ENCODE measurements at places on chromosomes 6 and 20.

DNA sequence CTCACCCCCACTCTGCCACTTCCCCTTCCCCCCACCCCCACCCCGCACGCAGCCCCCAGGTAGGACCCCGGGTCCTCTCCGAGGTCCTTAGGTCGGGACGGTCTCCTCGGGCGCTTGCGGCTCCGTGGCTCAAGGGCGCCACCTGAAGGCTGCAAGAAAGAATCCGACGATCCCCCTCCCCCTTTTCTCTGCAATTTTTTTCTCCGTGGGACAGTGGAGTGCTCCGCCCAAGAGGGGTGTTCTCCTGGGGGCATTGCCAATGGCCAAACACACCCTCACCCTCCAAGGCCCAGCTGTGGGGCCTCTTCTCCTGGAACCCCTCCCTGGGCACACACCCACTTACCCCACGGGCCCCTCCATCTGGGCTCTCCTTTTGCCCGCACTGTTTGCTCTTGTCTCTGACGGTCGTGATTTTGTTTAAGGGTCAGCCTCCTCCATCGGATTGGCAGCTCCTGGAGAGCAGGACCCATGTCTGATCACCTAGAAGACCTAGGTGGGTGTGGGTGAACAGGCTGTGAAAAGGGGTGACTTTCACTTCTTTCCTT is 1.1 kb upstream of the TMEM74B start:
- peak; percentile 75 for DNase-seq

DNA sequence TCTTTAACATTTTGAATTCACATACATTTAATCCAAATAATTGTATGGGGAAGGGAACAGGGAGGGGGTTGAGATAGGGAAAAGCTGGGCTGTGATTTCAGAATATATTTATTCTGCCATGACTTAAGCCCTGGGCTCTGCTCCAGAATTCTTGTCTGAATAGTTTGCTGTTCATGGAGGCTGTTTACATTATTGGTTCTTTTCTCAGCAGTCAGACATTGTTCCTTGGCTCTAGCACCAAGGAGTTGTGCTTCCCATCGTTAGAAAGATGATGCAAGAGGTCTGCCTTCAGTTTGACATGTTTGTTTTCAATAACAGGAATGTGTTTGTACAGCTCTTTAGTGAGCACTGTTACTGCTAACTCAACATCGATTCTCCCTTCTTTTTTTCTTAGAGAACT is 198.8 kb upstream of the CDYL start:
- no peak for DNase-seq

- no peak for DNase-seq
These were observed 203.0 kb upstream of the TBX18 start for GRCh38 chr6:84967389-84967788.

DNA sequence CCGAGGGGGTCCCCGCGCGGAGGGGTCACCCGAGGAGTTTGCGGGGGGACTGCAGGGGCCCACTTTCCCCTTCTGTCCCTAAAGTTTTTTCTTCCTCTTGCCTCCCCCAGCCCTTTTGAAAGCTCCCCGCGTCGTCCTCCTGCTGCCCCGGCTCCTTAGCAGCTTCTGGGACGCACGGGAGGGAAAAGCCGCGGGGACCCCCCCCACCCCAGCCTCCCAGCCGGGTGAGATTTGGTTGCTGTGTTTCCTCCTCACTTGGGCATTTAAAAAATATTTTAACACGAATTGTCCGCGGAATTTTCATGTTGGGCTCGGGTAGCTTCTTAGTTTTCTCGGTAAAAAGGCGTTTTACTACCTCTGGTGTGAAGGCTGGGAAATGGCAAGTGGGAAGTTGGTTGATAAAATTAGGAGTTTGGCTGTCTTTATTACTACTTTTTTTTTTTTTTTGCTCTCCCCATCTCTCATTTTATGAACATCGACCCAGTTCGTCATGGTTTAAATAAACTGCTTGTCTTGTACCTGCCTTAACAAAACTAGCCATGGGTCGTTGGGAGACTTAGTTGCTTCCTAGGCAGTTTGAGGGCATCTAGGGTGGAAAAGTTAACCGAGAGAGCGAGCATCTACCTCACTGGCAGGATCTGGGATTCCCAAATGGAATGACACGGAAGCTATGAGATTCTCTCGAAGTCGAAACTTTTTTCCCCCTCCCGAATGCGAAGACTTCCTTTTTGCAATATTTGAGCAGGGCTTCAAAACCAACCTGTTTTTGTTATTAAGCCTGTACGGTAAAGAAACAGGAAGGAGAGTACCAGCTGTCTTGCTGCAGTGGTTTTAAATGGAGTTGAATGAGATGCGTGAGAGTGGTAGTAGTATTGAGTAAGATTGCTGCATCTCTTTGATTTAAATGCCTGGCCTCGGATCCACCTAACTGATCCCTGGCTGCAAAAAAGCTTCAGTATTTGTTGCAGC is 868 bp downstream of the NCOA3 start:
- DNase-seq: peak; percentile 35

- no peak for DNase-seq
These were observed 114.1 kb downstream of the CD83 start for GRCh38 chr6:14231501-14232280.

- no peak for DNase-seq
These were observed 61.1 kb upstream of the SCAF8 start for GRCh38 chr6:154672086-154672485.

GRCh38 chr6:101486726-101487125 is 93.2 kb downstream of the GRIK2 start:
- no peak for DNase-seq

- peak; percentile 24 for DNase-seq
These were observed 31.1 kb downstream of the PLG start for GRCh38 chr6:160733050-160733646.

DNA sequence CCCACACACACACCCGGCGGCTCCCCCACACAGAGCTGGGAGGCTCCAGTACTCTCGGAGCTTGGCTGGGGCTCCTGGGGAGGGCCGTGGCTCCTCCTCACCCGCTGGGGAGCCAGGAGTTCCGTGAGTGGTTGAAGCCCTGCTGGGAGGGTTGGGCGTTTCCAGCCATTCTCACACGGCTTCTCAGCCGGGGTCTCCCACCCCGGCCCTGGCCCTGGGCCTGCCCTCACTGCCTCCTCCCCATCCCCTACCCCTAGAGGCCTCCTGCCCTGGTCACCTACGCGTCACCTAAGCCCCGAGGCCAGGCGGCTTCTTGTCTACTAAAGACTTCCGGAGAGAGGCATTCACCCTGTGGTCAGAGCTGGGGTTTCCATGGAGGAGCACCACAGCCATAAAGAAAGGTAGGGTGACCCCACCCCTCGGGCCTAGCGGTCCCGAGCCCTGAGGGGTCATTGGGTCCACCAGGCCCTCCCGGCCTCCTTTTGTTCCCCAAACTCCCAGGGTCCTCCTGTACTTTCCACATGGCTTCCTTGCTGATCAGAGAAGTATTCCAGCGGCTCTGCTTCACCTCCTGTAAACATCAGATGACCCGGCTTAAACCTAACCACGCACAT is 99.3 kb downstream of the TTLL2 start:
- no peak for DNase-seq

GRCh38 chr6:26336355-26337198 is 28.4 kb upstream of the BTN3A2 start:
- DNase-seq: no peak

GRCh38 chr6:111487661-111488060 is 4.6 kb upstream of the REV3L start:
- DNase-seq: no peak

- no peak for DNase-seq
These were observed 360.7 kb downstream of the NKAIN2 start for GRCh38 chr6:124164343-124164742.

GRCh38 chr6:38907264-38907663 is 141.3 kb upstream of the GLP1R start:
- no peak for DNase-seq

DNA sequence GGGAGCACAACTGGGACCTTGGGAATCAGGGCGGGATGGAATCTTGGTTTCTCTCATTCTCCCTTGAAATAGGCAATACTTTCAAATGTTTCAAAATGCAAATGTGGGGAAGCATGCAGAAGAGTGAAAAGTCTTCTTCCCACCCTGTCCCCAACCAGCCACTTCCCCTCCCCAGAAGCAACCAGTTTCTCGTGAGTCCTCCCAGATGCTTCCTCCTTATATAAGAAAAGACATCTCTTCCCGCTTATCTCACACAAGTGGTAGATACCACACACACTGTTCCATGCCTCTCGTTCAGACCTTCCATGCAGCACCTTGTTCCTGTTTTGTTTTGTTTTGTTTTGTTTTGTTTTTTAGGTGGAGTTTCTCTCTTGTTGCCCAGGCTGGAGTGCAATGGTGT is 25.1 kb downstream of the HCK start:
- DNase-seq: no peak

DNA sequence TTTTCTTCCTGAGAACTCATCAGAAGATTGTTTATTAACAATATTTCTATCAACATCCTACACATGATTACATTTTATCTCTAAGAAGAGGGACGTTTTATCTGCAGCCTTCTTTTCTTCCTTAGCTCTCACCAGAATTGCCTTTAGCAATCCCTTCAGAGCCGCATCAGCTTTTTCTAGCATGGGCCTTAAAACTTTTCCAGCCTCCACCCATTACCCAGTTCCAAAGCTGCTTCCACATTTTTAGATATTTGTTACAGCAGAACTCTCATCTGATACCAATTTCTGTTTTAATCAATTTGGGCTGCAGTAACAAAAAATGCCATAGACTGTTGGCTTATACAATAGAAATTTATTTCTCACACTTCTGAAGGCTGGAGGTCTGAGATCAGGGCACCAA is 281.5 kb downstream of the THBS2 start:
- DNase-seq: no peak

DNA sequence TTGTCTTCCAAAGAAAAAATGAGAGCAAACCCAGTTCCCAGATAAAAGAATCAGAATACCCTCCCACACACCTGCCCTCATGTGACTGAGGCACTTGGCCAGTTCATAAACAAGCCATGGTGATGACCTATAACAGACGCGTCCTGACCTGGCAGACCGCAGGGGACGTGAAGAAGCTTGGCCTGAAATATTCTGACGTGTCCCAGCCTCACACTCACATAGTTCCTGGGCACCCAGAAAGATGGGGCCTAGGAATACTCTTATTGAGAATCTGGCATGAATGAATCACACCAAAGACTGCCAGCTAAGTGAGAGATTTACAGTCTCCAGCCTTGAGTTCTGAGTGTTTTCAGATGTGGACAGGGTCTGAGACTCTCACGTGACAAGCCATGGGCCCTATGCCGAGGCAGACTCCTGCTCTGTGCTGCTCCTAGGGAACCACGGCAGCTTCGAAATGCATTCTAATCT is 17.2 kb upstream of the MAP3K4 start:
- no peak for DNase-seq
